IMR-90 (cell line): ENCODE measurements at places on chromosomes 13 and 19. TPM values are rescaled to one million over a fixed set of nuclear protein-coding genes. Genes with fewer than 3 reads are reported as not detected.

Gene SPINT2
- total RNA-seq = 0.28 and 0.54 TPM in 2 replicates

DNA sequence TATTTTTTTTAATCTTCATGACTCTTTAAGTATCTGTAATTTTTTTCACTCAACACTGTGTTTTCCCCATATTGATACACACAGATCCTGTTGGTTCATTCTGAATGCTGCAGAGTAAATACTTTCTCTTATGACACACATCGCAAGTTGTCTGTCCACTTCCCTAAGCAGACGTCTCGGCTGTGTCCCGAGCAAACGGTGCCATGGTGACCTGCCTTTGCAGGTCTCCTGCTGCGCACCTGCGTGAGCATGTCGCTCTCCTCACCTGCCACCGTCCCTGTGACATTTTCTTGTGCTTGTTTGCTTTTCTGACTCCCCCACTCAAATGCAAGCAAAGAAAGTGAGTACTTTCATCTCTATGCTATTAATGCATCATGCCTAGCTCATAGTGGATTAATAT lies 57.8 kb downstream of the CCDC70 start:
- no peak overlapping the region for H3K4me3 ChIP-seq
- no peaks in the 10 kb centered on the region for H3K36me3 ChIP-seq
- H3K27me3 ChIP-seq = peaks cover 15% of the 10 kb centered on the region
- no peak overlapping the region for H3K27ac ChIP-seq

GRCh38 chr13:36445891-36446351 lies 13.6 kb downstream of the CCNA1 start:
- no peak overlapping the region for H3K27ac ChIP-seq
- H3K4me3 ChIP-seq = no peak overlapping the region
- H3K27me3 ChIP-seq = peaks cover 2% of the 10 kb centered on the region; the same call in 1 of the 2 replicates
- no peaks in the 10 kb centered on the region for H3K4me1 ChIP-seq

DNA sequence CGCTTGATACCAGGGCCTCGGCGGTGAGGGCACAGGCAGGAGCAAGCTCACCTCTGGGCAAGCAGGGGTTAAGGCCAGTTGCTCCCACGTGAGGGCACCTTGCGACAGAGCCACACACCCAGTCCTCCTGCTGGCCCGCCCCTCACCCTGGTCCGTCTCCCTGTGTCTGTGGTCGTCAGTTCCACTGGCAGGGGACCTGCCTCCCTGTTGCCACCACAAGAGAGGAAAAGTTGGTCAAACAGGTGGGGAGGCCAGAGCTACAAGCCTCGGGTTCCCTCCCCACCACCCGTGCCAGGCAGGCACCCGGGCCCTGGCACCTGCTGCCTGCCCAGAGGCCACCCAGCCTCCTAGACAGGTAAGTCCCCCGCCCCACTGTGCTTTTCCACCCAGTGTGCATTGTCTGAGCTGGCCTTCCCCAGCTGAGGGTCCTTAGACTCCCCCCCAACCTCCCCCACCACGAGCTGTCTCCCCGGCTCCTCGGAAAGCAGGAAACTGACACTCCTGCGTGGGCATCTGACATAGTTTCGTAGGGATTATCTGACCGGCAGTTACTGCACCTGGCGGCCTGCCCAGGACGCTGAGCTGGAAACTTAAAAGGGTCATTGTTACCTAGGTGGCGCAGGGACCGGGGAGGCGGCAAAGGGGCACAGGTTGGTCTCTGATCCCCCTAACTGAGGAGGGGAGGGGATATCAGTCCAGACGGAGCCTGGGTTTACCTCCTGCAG lies at the start of gene TJP3:
Gene TJP3, plus strand, starts transcription at position 178 of the 725 bp plus-strand sequence. CDS start 20,049 bp downstream, outside the sequence.
- peaks cover 21% of the 10 kb centered on the region for H3K27me3 ChIP-seq
- H3K4me1 ChIP-seq = no peaks in the 10 kb centered on the region
- no peak within 1 kb of the TSS for H3K27ac ChIP-seq
- no peaks in the 10 kb centered on the region for H3K36me3 ChIP-seq

Gene ITGBL1
- total RNA-seq = 22.2 and 46.7 TPM in 2 replicates

GRCh38 chr13:46571909-46572595 lies 19.1 kb downstream of the LRCH1 start:
- H3K4me3 ChIP-seq = no peak overlapping the region
- H3K4me1 ChIP-seq = peaks cover 20% of the 10 kb centered on the region
- no peaks in the 10 kb centered on the region for H3K27me3 ChIP-seq
- H3K27ac ChIP-seq = no peak overlapping the region
- H3K36me3 ChIP-seq = no peaks in the 10 kb centered on the region
- no peak for DNase-seq

Gene SLC25A41
- not detected in 2 replicates for total RNA-seq

DNA sequence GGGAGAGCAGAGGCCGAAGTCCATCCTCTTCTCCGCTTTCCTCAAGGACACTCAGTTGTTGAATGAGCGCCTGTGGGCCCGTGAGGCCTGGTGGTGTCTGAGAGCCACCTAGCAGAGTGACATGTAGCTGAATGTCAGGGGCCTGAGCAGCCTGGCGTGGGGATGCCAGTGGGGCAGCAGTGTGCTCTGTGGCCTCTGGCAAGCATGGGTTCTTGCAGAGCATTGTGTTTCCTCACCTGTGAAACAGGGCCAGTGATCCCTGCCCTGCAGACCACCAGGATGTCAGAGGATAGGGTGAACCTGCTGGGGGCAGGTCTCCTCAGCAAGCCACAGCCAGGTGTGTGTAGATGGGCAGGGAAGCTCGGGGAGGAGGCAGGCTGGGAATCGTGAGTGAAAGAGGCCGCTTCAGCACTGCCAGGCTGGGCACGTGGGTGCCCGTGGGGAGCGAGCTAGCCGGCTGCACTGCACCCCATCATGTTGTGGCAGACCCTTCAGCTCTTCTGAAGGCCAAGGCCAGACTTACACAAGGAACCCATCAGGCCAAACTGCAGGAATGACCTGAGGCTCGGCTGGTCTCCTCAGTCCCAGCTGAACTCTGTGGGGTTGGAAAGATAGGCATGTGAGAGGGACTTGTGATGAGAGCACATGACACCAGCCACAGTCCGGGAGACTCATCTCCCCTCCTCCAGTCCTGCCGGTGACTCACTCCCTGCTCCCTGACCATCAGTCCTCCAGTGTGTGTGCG lies 5.0 kb downstream of the PPP1R37 start:
- H3K4me3 ChIP-seq = no peak overlapping the region
- H3K27ac ChIP-seq = peak overlapping the region; percentile 78
- peak; percentile 98 for DNase-seq
- H3K4me1 ChIP-seq = peaks cover 41% of the 10 kb centered on the region

GRCh38 chr13:112767506-112768471 lies 78.0 kb downstream of the ATP11A start:
- no peaks in the 10 kb centered on the region for H3K27me3 ChIP-seq
- peaks cover 3% of the 10 kb centered on the region; the same call in 1 of the 2 replicates for H3K36me3 ChIP-seq
- H3K4me1 ChIP-seq = no peaks in the 10 kb centered on the region
- no peak overlapping the region for H3K4me3 ChIP-seq
- no peak for DNase-seq

Gene IFNL1
- total RNA-seq = not detected in 2 replicates

Gene NCR1
- not detected in 2 replicates for total RNA-seq

DNA sequence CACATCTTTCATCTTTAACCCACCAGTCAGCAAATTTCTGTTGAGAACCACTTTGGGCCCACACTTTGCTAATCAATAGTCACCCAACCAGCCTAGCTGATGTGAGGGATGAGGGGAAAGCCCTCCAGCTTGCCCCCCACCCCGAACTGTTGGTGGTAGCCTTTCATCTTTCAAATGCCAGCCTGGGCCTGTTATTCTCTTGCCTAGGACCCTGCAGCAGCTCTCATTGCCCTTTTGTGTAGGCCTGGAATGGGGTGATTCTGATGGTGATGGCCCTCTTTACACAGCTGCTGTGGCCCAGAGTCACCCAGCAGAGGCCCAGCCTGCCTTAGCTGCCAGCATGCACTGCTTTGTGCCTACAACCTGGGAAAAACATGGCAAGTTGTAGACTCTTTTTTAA lies 294.5 kb downstream of the SLC7A1 start:
- no peak overlapping the region for H3K4me3 ChIP-seq
- DNase-seq = no peak
- no peak overlapping the region for H3K27ac ChIP-seq
- no peaks in the 10 kb centered on the region for H3K27me3 ChIP-seq

DNA sequence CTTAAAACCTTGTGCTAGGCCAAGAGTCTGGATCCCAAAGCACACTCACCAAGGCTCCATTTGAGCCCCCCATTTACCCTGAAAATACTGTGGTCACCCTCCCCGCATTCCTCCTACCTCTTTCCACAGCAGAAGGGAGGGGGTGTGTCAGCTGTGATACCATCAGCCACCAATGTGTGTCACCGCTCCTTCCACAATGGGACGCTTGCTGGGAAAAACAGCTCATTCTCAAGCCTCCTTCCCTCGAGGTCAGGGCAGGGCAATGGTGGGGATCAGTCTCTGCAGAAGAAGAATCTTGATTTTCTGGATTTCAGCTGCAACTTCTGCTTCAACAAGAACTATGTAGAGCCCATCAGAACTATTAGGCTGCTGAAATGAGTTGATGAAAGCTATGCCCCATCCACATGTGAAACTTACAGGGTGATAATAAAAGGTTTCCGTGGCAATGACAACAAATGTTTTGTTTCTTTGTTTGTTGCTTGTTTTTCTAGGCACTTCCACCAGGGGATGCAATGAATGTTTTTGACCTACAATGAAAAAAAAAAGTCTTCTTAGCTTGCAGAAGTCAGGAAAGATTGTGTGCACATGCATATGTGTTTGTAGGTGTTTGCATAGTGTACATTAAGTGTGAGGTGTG lies 26.4 kb upstream of the ZNF507 start:
- no peaks in the 10 kb centered on the region for H3K36me3 ChIP-seq
- H3K27me3 ChIP-seq = peaks cover 2% of the 10 kb centered on the region
- no peak overlapping the region for H3K4me3 ChIP-seq

GRCh38 chr13:75843074-75843473 lies 206.9 kb downstream of the LMO7 start:
- no peaks in the 10 kb centered on the region for H3K27me3 ChIP-seq
- H3K4me3 ChIP-seq = no peak overlapping the region
- H3K36me3 ChIP-seq = peaks cover 37% of the 10 kb centered on the region
- DNase-seq = no peak

DNA sequence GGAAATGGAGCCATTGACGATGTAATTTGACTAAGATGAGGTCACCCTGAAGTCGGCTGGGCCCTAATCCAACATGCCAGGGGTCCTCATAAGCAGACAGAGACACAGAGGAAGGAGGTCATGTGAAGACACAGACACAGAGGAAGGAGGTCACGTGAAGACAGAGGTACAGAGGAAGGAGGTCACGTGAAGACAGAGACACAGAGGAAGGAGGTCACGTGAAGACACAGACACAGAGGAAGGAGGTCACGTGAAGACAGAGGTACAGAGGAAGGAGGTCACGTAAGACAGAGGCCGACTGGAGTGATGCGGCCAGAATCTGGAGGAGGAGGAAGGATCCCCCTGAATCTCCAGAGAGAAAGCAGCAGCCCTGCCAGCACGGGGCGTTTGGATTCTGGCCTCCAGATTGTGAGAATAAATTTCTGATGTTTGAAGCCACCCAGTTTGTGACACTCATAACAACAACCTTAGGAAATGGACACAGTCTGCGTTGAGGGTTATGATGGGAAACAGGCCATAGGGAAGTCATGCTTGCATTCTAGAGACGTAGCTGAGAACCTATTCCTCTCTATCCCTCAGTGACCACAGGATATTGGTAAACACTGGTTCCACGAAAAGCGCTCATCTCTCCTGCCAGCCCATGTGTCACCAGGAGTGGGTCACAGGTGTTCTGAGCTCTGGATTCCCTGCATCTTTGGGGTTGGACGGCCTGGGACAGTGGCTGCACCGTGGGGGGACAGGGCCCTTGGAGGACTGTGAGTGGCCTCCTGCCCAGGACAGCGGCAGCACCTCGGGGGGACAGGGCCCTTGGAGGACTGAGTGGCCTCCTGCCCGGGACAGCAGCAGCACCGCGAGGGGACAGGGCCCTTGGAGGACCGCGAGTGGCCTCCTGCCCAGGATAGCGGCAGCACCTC lies 108.5 kb downstream of the SOX1 start:
- DNase-seq = no peak
- H3K4me1 ChIP-seq = no peaks in the 10 kb centered on the region
- no peaks in the 10 kb centered on the region for H3K36me3 ChIP-seq
- no peak overlapping the region for H3K27ac ChIP-seq
- H3K27me3 ChIP-seq = no peaks in the 10 kb centered on the region

Gene PRR19
- total RNA-seq = 0.28 and 0.36 TPM in 2 replicates

- H3K36me3 ChIP-seq = no peaks in the 10 kb centered on the region
- peaks cover 39% of the 10 kb centered on the region for H3K27me3 ChIP-seq
- DNase-seq = no peak
- no peaks in the 10 kb centered on the region for H3K4me1 ChIP-seq
- no peak overlapping the region for H3K4me3 ChIP-seq
These were observed 24.1 kb upstream of the CEACAM1 start for GRCh38 chr19:42552086-42553065.

DNA sequence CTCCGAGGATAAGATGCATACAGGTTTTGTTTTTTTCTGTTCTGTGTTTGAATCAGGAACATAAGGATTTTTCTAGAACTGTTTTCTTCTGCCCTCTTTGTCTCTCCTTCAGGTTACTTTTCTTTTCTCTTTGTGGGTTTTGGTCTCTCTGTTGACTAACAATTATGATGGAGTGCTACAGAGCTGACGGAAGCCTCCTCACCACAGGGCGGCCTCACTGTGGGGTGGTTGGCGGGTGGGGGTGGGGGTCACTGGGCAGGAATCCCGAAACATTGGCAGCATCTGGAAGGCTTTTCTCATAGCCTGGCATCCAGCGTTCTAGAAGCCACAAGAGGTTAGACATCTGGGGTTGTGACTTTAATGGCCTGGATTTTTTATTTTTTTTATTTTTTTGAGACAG lies 12.0 kb upstream of the MATK start:
- no peaks in the 10 kb centered on the region for H3K4me1 ChIP-seq
- peaks cover 28% of the 10 kb centered on the region for H3K27me3 ChIP-seq
- H3K27ac ChIP-seq = no peak overlapping the region
- DNase-seq = no peak
- H3K36me3 ChIP-seq = no peaks in the 10 kb centered on the region

Gene CLEC17A
- total RNA-seq = not detected in 2 replicates

DNA sequence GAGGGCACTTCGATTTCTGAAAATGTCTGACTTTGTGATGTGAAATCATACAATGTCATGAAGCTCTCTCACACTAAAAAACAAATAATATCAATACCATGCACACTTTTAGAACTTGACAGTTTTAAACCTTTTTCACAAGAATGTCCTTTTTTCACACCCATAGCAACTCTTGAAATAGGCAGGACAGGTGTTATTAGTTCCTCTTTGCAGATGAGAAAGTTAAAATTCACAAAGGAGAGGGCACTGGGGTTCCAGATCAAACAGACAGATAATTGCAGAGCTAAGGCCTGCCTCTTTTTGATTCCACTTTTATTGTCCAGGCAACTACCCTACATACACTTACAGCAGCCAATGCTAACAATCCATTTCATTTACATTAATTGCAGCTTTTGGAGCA lies 142.8 kb downstream of the KLF12 start:
- no peak overlapping the region for H3K27ac ChIP-seq
- H3K4me3 ChIP-seq = no peak overlapping the region
- H3K27me3 ChIP-seq = no peaks in the 10 kb centered on the region
- H3K4me1 ChIP-seq = peaks cover 2% of the 10 kb centered on the region; the same call in 1 of the 2 replicates
- H3K36me3 ChIP-seq = peaks cover 5% of the 10 kb centered on the region
- DNase-seq = no peak

Gene GPR12
- total RNA-seq = not detected in 2 replicates

GRCh38 chr19:35468637-35469036 lies 20.6 kb downstream of the FFAR2 start:
- H3K4me1 ChIP-seq = no peaks in the 10 kb centered on the region
- no peak for DNase-seq
- no peaks in the 10 kb centered on the region for H3K36me3 ChIP-seq
